ENCODE measurements at places on chromosomes 7 and 10.

DNA sequence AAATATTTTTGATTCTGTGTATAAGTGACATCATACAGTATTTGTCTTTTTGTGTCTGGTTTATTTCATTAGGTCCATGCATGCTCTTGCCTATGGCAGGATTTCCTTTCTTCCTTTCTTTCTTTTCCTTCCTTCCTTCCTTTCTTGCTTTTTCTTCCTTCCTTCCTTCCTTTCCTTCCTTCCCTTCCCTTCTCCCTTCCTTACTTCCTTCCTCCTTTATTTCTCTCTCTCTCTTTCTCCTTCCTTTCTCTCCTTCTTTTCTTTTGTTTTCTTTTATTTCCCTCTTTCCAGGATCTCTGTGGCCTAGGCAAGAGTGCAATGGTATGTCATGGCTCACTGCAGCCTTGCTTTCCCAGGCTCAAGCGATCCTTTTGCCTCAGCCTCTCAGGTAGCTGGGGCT lies 31.4 kb upstream of the CALU start:
- DNase-seq, result no peak

DNA sequence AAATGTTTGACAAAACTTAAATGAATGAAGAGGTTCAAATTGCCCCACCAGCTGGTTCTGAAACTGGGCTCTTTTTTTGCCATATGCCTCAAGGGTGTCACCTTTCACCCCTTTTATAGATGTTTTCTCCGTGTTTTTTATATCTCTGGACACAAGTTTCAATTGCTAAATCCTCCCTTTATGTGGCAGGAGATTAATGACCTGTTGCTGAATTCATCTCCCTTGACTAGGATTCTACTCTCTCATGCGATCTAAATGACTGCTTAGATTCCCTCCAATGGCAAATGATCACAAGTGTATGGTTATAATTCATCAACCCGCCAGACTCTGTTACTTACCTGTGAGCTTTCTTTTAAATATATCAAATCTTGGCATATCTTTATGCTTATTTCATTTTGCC lies 677.0 kb upstream of the POT1 start:
- DNase-seq, result no peak

- DNase-seq, result no peak
Measured at GRCh38 chr7:45053941-45054340, 34.8 kb downstream of the NACAD start.

GRCh38 chr7:15128716-15129115 lies 226.2 kb upstream of the DGKB start:
- no peak for DNase-seq

DNA sequence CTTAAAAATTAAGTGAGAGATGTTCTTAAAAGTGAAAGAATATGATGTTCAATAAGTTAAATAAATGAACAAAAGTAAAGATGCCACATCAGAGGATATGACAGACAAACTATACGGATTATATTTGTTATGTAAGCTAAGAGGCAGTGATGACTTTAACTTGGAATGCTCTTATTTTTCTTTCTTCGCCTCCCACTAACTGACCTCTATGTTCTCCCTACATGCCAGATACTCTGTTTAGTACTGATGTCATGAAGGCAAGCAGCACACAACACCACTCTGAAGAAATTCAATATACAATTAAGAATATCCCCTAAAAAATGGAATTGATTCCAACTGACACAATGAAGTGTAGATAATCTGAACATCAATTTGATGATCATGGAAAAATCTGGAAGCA lies 223.4 kb downstream of the DOCK4 start:
- DNase-seq, result no peak

DNA sequence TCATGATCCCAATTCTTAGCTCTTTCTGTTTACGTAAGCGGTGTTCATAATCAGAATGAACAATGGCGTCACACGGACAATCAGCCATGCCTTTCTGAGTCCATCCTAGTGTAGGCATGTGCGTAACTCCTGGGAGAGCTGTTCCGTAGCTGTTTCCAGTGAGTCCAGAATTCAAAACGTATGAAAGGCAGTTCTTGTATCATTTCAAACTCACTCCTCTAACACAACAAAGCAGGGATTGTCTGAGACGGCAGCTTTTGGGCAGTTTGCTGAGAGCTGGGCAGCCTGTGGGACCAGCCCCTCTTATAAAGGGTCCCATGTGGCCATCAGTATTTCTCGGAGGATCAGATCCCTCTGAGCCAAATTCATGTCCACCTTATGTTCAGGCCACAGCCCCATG lies 43.4 kb downstream of the PSPH start:
- no peak for DNase-seq

DNA sequence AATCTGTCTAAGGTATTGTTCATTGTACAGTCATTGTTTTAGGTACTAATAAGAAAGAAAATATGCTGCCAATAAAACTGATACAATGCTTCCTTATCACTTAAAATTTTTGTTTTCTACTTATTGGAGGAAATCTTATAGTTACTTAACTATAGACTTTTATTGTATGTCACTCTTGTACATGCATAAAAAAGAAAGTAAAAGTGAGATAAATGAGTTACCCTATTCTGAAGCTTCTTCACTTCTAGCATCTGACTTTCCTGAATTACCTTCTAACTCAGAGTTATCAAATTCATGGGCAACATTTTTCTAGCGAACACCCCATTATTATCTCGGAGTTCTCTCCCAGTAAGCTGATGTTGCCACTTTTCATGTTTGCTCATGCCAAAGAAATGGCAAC lies 504.9 kb downstream of the SH2D4B start:
- no peak for DNase-seq

DNA sequence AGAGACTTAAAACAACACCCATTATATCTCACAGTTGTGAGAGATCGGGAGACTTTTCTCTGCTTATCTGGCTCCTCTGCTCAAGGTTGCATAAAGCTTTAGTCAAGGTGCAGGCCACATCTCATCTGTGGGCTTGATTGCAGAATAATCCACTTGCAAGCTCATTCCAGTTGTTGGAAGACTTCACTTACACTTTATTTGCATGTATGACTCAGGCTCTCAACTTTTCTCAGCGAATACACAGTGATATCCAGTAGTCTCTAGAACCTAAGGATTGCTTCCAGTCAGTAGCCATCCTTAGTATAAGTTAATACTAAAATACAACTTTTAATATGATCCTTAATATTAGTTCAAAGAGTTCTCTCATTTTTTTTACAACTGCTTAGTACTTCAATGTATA lies 435.5 kb upstream of the NRG3 start:
- no peak for DNase-seq

GRCh38 chr10:130606001-130606405 lies 469.8 kb downstream of the GLRX3 start:
- no peak for DNase-seq

- peak; percentile 52 for DNase-seq
Measured at GRCh38 chr10:42933448-42934340, 143.2 kb upstream of the RET start.

- DNase-seq, result no peak
Measured at GRCh38 chr10:31120392-31120791, 88.7 kb upstream of the ZNF438 start.

- DNase-seq, result no peak
Measured at GRCh38 chr7:69365651-69366192, 232.6 kb upstream of the AUTS2 start.

- no peak for DNase-seq
Measured at GRCh38 chr7:111796671-111797070, 234.4 kb upstream of the IMMP2L start.

GRCh38 chr10:53839440-53840039 lies 961.5 kb downstream of the PCDH15 start:
- DNase-seq, result no peak

DNA sequence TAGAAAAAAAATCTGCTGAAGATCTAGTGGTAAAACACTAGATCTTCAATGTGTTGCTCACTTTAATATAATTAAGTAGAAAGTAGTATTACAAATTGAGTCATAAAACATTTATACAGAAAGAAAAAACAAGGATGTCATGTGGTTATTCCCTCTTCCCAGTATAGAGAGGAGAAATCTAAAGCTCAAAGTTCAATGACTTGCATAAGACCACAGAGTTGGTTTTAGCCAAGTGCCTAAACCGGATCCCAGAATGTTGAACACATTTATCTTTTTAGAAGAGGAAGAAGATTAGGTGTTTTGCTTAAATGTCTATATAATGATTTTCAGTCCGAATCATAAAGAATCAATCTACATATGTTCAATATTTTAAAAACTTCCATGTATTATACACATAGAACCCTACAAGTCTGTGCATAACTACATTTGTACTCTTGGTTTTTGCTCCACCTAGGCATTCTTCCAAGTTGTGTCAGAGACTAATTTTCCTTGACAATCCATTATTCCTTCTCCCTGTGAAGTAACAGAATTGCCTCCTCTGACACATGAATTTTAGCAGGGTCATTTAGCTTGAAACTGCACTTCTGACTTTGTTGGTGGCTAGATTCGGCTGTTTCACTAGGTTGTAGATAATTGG lies 389.2 kb downstream of the MAGI2 start:
- no peak for DNase-seq

DNA sequence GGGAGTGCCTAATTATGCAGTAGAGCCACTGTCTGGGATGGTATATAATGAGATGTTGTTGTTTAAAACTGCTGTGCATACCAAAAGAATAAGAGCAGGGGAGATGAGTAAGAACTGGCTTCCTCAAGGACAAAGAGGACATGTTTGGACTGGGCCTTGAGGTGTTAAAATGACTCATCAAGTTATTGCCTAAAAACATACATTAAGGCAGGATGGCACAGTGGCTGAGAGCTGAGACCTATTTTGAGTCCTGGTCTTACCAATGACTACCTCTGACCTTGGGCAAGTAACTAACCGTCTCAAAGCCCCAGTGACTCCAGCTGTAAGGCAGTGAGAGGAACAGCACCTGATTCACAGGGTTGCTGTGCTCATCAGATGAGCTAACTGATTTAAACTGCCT lies 71.1 kb downstream of the CFAP58 start:
- DNase-seq, result no peak

GRCh38 chr10:131226446-131227162 lies 84.9 kb downstream of the TCERG1L start:
- DNase-seq, result no peak

DNA sequence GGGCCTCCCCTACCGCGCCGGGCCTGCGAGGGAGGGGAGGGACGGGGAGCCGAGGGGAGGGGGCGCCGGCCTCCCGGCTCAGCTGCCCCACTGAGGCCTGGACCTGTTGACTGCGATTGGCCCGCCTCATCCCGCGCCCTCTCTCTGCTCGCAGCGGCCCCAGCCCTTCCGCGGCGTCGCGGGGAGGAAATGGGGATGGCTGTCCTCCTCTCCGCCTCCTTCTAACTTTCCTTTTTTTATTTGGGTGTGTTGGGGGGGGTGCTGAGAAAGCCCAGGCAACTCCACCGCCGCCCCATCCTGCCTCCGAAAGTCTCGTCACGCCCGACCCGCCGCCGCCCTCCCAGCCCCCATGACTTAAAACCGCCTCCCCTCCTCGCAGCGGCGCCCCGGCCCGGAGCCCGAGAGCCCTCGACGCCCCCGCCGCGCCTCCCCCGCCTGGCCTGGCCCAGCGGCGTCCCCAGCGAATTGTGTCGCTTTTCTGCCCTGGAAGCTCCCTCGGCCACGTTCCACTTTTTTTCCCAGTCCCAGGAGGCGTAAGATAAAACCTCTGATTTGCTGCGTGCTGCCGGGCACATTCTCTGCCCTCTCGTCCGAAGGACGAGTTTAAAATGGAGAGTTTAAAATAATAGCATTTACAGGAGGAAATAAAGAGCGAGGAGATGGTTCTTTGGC lies 842 bp upstream of the SKIDA1 start:
- DNase-seq, result peak; percentile 12

DNA sequence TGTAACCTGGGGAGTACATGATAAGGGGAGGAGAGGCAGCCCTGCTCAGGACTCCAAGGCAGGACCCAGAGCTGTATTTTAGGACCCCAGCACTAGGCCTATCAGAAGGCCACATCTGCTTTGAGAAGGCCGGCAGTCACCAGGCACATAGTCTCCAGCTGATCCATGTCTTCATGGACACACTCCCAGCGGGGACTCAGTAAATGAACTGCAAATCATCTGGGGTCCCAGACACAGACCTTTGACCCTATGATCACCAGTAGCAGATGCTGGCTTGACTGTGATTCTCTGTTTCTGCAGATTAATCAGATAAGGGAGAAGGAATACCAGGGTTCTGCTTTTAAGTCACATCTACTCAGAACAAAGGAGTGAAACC lies 341.4 kb upstream of the PODXL start:
- no peak for DNase-seq

- DNase-seq, result no peak
Measured at GRCh38 chr7:32762925-32763293, 128.7 kb downstream of the KBTBD2 start.

DNA sequence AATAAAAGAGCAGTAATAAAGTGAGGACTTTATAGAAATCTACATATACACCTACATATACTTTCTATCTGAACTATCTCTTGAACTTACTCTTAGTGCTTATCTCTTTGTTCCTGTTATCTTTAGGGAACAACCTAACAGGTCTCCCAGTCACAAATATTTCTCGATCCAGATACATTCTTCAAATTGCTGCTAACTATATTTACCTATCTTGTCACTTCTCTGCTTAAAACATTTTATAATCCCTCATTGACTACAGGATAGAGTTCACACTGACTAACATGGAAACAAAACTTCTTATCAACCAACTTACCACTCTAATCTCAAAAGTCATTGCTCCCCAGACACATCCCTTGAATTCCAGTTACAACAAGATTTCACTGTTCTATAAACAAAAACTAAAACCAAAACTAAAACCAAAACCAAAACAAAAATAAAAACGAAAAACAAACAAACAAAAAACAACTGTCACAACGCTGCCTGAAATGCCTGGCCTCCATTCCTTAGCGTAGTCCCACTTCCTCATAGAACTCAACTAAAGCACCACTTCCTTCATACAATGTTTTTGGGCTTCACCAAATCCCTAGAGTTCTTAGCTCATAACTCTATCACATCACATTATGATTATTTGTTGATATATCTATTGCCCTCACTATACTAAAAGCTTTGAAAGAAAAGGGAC lies 134.7 kb downstream of the SEMA3D start:
- no peak for DNase-seq

- no peak for DNase-seq
Measured at GRCh38 chr10:52391927-52392602, 78.0 kb downstream of the DKK1 start.

DNA sequence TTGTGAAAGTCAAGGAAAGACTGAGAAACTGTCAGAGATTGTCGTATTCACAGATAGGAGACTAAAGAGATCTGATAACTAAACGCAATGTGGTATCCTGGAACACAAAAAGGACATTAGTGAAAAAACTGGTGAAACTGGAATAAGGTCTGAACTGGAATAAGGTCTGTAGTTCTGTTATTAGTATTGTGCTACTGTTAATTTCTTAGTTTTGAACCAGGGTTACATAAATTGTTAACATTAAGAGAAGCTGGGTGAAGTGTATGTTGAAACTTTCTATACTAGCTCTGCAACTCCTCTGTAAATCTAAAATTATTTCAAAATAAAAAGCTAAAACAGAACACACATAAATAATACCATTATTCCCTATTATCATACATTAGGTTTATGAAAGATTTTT lies 3.4 kb upstream of the NT5C2 start:
- no peak for DNase-seq
